ENCODE measurements at places on chromosomes 7 and 10.

- DNase-seq: no peak
Measured at GRCh38 chr10:121437596-121437995, 160.6 kb downstream of the FGFR2 start.

DNA sequence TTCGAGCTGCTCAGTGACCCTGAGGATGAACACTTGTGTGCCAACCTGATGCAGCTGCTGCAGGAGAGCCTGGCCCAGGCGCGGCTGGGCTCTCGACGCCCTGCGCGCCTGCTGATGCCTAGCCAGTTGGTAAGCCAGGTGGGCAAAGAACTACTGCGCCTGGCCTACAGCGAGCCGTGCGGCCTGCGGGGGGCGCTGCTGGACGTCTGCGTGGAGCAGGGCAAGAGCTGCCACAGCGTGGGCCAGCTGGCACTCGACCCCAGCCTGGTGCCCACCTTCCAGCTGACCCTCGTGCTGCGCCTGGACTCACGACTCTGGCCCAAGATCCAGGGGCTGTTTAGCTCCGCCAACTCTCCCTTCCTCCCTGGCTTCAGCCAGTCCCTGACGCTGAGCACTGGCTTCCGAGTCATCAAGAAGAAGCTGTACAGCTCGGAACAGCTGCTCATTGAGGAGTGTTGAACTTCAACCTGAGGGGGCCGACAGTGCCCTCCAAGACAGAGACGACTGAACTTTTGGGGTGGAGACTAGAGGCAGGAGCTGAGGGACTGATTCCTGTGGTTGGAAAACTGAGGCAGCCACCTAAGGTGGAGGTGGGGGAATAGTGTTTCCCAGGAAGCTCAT lies 1.1 kb downstream of the DDIT4 start:
- no peak for DNase-seq

DNA sequence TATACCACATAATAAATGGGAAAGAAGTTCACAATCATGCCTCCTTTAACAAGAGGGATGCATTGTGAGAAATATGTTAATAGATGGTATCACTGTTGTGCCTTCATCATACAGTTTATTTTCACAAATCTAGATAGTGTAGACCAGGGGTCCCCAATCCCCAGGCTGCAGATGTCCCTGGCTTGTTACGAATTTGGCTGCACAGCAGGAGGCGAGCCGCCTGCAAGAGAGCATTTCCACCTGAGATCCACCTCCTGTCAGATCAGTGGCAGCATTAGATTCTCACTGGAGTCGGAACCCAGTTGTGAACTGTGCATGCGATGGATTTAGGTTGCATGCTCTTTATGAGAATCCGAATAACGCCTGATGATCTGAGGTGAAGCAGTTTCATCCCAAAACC lies 361.9 kb upstream of the ZWINT start:
- no peak for DNase-seq

DNA sequence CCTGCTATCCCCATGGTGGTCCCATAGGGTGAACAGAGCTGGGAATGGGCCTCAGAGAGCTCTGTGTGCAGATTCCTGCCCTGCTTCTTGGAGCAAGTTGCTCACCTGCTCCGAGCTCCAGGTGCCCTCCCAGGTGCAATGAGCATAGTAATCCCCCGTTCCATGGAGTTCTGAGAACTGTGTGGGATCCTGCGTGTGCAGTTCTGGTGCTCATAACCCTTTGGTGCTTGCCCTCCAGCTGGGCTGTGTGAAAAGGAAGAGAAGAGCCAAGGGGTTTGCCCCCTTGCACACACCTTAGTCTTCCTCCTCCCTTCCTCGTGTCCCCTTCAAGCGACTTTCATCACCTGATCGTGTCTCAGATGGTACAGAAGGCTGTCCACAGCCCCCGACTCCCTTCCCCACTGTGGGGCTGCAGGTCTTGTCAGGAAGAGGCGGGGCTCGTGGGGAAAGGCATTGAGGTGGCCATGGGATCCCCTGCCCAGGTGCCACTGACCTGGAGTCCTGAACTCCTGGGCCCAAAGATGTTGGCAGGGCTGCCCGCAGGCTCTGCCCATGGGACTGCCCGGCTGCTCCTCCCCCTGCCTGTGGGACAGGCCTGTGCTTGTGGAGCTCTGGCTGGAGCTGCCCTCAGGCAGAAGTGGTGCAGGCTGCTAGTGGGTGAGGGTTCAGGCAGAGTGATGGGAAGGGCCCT lies 21.9 kb upstream of the ZNF488 start:
- DNase-seq: no peak

DNA sequence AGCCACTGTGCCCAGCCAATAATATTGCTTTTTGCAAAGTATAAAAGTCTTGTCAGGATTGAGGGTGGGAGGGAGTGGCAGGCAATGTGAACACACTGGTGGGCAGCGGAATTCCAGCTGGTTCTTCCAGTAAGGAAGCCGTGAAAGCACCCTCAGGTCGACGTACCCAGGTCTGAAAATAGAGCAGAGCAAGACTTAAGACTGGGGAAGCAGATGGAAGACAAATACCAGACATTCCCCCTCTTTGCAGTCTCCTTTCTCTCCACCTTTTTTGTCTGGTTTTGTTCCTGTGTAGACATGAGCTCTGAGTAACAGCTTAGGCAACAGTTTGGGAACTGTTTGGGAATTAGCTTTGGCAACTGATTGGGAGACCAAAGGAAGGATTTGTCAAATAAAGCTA lies 17.6 kb upstream of the CSTF2T start:
- no peak for DNase-seq

DNA sequence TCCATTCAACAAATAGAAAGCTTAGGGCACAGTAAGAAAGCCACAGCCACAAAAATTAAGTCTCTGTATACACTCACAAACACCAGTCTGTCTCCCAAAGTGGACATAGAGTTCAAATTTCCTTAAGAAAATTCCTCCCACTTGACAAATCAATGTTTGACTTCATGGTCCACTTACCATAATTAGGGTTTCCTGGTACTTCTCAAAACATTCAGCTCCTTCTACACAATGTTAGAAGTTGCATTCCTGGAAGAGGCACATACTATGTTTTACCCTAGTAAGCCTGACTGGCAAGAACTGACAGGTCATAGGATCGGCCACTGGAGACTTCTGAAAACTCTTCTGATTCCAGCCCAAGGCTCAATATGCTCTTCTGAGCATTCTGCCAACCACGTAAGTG lies 70.5 kb downstream of the CPXM2 start:
- no peak for DNase-seq

All from HFF-Myc (cell line).